ENCODE measurements at places on chromosomes 2 and 18.

GRCh38 chr2:121824264-121824663, 68.8 kb downstream of the TSN start:
- no peak for DNase-seq

GRCh38 chr2:5102823-5103222, 589.4 kb upstream of the SOX11 start:
- no peak for DNase-seq

- peak; percentile 60 for DNase-seq
Observed at GRCh38 chr2:68282811-68283418, 30.6 kb upstream of the PPP3R1 start.

GRCh38 chr2:128359841-128360240, 41.2 kb upstream of the HS6ST1 start:
- DNase-seq, result no peak

Measured in MCF 10A (cell line).